Stimulated activated CD8-positive, alpha-beta memory T cell treated with anti-CD3 and anti-CD28 coated beads, Interleukin-2, amount 100 ng/mL, for 1 hour (primary cell): ENCODE measurements at places on chromosomes 3 and 15.

- no peak for DNase-seq
Measured at GRCh38 chr3:104750581-104750980, 616.1 kb upstream of the ALCAM start.

- DNase-seq = no peak
Measured at GRCh38 chr3:55235416-55235815, 251.7 kb downstream of the WNT5A start.

DNA sequence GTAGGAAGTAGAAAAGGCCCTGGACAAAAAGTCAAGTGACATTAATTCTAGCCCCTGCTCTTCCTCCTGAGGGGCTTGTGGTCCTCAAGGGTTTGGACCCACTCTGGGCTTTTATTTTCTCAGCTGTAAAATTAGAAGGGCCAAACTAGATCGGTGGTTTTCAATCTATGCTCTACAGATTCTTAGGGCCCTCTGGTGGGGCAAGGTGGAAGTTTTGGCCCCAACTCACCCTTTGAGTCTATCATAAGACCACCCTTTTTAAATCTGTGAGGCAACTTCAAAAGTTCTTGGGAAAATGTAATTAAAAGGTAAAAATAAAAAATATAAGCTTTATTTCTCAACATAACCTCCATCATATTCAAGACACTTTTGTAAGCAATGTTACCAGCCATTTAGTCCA, 25.6 kb upstream of the CFAP161 start:
- DNase-seq = no peak

GRCh38 chr3:154236331-154236730, 88.0 kb downstream of the DHX36 start:
- no peak for DNase-seq

- no peak for DNase-seq
Measured at GRCh38 chr15:32952901-32953532, 235.2 kb downstream of the GREM1 start.

GRCh38 chr3:38017445-38018295, 11.8 kb downstream of the PLCD1 start:
- DNase-seq = no peak

- DNase-seq = no peak
Measured at GRCh38 chr3:81161851-81162250, 599.6 kb downstream of the GBE1 start.

- no peak for DNase-seq
Measured at GRCh38 chr15:94987085-94987484, 755.7 kb downstream of the MCTP2 start.

DNA sequence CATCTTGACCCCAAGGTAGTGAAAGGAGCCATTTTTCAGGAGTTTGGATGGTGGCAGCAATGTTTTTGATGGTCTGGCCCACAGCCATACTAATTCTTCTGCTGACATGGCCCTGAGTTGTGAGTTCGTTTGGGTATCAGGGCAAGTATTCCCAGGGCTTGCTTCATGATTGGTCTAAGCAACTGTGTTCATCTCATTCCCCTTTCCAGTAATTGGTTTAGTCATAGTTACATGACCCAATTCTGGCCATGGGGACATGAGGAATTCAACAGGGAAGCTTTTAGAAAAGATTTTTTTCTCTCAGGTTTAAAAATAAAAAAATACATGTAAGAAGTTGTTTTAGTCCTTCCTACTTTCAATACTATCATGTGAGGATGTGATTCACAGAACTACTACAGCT, 150.5 kb upstream of the NPHP3 start:
- DNase-seq = no peak

GRCh38 chr3:171704814-171705213, 105.5 kb downstream of the PLD1 start:
- no peak for DNase-seq

- no peak for DNase-seq
Measured at GRCh38 chr3:43998836-43999727, 242.6 kb upstream of the TOPAZ1 start.

DNA sequence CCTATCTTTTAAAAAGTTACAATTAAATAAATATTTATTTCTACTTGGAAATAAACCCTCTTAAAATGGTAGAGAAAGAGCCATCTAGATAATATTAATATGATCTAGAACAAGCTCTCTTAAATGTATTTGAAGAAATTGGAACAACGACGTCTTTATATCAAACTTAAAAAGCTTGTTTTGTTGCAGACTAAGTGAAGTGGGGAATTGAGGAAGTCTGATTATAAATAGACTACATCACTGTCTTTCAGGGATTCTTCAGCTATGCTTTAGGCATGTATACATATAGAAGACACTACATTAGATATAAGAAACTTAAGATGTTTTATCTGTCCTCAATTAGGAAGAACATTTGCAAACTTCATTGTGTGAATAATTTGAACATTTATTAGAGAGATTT, 1.8 kb downstream of the BCHE start:
- no peak for DNase-seq

DNA sequence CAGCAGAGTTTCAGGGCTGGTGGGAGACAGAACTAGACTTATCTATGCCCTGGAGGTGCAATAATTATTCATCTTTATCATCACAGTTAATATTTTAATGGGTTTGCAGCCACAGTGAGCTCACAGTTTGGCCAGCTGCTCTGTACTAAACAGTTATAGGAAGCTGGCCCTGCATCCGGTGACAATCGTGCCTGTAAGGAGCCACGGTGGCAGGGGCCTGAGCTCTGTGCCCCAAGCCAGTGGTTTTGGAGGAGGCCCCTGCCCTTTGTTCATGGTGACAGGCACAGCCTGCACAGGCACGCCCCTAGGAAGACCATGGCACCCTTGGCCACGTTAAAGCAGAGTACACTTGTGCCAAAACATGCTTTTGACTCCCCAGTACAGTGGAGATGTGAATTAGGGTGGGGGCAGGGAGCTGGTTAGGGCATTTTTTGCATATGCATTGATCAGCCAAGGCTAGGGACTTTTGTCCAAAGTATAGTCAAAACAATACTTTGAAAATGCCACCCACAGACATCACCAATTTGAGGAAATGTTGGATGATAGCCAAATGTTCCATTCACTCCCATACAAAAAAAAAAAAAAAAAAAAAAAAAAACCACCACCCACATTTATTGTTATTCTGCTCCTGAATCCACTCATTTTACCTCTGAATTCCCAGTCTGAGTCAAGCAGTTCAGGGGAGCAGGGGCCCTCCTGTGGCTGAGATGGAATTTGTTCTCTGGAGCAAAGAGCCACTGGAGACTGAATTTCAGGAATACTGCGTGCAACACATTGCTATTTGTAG, 3.4 kb upstream of the RFTN1 start:
- DNase-seq = no peak

DNA sequence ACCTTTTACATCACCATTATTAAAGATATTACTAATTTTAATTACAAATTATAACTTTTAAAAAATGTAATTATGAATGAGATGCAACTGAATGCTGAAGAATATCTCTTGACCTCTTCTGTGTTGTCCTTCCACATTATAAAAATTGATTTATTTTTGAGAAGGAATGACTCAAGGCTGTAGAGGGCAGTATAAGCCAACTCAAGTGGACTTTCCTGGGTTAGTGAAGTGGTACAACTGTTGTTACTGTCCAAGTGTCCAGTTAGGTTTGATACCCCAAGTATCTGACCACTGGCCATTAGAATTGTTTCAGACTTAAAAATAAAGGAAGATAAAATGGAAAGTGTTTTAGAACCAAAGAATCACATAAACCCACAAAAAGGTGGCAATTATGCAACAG, 51.9 kb downstream of the BBX start:
- no peak for DNase-seq

DNA sequence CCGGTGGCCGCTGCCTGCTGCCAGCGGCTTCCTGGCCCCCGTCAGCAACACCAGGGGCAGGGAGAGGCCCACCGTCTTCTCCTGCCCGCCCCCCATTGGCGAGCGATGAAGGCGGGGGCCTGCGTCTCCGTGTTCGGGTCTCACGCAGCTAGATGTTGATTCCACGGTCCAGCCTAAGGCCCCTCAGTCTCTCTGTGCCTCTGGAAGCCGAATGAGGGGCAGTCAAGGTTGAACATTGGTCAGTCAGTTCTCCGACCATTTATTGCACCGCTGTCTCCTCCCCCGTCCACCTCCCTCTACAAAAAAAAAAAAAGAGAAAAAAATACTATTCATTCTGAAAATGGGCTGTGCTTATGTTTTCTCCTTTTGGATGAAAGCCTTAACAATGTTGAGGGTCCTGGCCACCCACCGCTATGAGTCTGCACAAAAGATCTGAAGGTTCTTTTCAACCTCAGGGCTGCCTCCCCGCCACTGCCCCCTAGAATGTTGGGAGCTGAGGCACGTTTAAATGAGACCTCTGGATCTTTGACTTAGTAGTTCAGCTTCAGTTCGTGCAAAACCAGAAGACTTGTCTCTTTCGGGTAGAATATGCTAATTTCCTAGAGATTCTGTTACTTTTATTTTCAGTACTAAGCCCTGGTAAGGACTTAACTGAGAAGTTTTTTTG, 736 bp downstream of the IREB2 start:
- DNase-seq = no peak

GRCh38 chr3:40476478-40477470, at the start of gene ZNF619:
Gene ZNF619, plus strand, starts transcription at chr3:40477122. Its CDS starts 858 bp downstream, at chr3:40477980.
- DNase-seq = peak; percentile 35

GRCh38 chr3:14415501-14415900, 13.1 kb downstream of the SLC6A6 start:
- no peak for DNase-seq

GRCh38 chr3:50410608-50411139, 51.4 kb upstream of the TMEM115 start:
- no peak for DNase-seq

GRCh38 chr3:52446631-52447511, 2.0 kb upstream of the SEMA3G start:
- peak; percentile 54 for DNase-seq

GRCh38 chr3:113954091-113954685, 6.4 kb downstream of the ZDHHC23 start:
- DNase-seq = no peak

DNA sequence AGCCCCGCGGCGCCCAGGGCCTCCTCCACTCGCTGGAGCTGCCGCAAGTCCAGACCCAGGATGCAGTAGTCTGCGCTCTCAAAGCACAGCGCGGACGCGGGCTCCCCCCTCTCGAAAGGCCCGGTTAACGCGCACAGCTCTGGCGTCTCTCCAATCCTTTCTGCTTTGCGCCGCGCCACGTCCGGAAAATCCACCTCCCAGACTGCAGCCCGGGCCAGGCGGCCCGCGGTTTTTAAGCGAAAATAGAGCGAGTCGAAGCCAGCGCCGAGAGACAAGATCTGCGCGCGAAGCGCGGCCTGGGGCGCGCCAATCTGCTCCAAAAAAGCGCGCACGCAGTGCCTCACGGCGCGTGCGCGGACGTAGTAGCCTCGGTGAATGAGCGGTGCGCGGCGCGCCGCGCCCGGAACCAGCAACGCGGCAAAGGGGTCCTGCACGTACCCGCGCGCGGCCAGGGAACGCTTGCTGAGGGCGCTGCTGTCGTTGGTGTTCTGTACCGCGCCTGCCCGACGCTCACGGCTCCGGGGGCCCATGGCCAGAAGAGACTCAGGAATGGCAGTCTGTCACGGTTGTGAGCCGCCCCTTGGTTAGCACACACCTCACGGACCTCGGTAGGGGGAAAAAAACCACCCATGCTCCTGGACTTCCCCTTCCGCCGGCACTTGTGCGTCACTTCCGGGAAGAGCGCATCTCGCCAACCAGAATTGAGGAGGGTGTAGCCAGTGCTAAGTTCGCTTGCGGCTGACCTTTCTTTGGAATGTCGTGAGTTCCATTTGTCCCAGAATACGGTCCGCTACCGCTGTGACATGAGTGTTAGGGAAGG, at the start of gene LCMT2:
Gene LCMT2 (minus strand): TSS at position 614 of the 820 bp plus-strand sequence. CDS start 84 bp downstream, at position 530.
- DNase-seq = peak; percentile 78

DNA sequence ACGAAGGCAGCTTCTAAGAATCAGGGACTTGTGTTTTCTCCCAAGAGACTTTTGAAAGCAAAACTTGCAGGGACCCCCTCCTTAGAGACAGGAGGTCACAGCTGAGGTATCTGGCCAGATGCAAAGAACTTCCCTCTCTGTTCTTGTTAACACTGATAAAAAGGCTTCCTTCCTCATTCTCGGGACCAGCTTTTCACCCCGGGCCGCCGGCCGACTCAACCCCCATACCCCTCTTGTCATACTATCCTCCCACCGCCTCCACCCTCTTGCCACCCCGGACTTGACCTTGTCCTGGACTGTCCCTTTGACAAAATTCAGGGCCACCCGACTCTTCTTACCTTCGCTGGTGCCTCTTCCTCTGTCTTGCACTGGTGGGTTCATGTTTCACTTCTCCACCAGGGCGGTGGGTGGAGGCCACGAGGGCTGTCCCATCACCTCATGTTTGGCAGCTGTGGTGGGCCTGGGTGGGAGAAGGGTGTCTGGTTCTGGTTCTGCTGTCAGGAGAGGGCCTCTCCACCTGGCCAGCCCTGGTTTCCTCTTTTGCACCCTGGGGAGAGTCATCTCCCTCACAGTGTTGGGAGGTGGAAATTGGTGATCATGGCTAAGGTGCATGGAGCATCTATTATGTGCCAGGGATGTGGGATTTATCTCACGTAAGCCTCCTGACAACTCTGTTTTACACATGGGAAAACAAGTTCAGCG, 32.5 kb downstream of the BHLHE40 start:
- DNase-seq = no peak

- DNase-seq = no peak
Measured at GRCh38 chr3:184428561-184429175, 48.8 kb downstream of the CHRD start.
